ENCODE measurements at places on chromosomes 1 and 21.

DNA sequence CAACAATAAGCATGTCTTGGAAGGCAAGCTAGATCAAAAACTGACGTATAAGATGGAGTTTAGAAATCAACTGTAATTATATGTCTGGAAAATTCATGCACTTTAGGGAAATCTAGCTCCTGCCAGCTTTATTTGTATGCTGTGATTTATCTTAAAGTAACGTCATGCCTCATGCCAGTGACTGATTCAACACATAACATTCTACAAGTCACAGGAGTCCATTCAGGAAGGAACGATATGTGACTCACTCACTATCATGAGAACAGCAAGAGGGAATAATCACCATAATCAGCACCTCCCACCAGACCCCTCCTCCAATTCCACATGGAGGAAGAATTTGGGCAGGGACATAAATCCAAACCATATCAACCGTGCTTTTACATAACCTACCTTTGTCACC is 682.4 kb upstream of the ADAMTS5 start:
- no peak for DNase-seq

- no peak for DNase-seq
Measured at GRCh38 chr1:3905953-3906671, 6.0 kb upstream of the C1orf174 start.

DNA sequence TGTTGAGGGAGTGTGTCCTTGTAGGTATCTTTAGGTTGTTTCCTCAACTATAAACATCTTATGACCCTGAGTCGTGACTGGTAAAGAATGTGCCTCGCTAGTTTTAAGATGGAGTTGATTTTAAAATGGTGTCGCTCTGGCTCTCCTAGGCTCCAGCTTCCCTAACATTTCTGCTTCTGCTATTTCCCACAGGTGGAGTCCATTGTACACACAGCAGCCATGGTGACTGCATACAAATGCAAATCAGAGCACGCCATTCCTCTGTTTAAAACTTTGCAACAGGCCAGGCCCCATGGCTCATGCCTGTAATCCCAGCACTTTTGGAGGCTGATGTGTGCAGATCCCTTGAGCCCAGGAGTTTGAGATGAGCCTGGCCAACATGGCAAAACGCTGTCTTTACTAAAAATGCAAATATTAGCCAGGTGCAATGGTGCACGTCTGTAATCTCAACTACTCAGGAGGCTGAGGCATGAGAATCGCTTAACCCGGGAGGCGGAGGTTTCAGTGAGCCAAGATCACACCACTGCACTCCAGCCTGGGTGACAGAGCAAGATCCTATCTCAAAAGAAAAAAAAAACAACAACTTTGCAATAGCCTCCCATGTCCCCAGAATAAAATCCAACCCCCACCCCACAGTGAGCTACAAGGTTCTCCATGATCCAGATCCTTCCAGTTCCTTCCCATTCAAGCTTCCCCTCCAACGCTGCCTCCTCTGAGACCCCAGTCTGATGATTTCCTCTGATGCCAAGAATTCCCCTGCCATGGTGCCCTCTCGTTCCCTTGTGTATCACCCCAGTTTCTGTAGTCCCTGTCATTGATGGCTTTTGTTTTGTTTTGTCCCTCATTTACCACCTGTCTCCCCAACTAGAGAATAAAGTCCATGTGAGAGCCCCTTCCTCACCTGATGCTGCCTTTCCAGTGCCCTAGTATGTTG is 36.9 kb upstream of the KLHDC7A start:
- DNase-seq: no peak

GRCh38 chr1:17075470-17076255 is 21.8 kb upstream of the SDHB start:
- DNase-seq: no peak

DNA sequence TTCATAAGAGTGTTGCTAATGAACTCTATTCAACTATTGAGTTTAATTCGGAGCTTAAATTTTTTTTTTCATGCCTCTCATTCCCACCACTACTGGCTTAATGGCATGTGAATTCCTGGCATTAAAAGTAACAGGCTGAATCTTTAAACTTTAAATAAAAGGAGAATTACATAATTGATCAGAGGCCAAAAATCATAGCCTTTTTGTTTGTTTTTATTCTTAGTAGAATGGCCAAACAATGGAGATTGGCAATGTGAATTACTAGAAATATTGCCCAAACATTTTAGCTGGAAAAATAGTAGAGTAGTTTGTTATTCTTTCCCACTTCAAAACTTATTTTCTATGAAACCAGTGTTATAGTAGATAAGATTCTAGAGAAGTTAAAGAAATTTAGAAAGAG is 25.1 kb upstream of the PDC start:
- DNase-seq: no peak
